Nasal cavity respiratory epithelium epithelial cell of viscerocranial mucosa (primary cell): ENCODE measurements at places on chromosomes 3 and 15. TPM values are rescaled to one million over a fixed set of nuclear protein-coding genes. Genes with fewer than 3 reads are reported as not detected.

ITIH1 gene
- total RNA-seq: not detected in 2 replicates

GOLGA6L7 gene
- total RNA-seq: not detected in 2 replicates

PRKCD gene
- total RNA-seq: 4.4 and 16.6 TPM in 2 replicates

FGD5 gene
- under 0.01 TPM in 2 replicates for total RNA-seq

CPN2 gene
- not detected in 2 replicates for total RNA-seq

ANKUB1 gene
- 0.34 and 4.1 TPM in 2 replicates for total RNA-seq

EXD1 gene
- total RNA-seq: 0.21 and 1.4 TPM in 2 replicates

RPSA gene
- 929 and 2,581 TPM in 2 replicates for total RNA-seq

CAV3 gene
- total RNA-seq: not detected in 2 replicates
